ENCODE measurements at places on chromosomes 1 and 21.

- H3K27me3 ChIP-seq = no peaks in the 10 kb centered on the region
- H3K36me3 ChIP-seq = no peaks in the 10 kb centered on the region
- H3K27ac ChIP-seq = no peak overlapping the region
- DNase-seq = no peak
- no peak overlapping the region for H3K4me3 ChIP-seq
Measured at GRCh38 chr1:62336638-62336994, 17.4 kb upstream of the KANK4 start.

- peaks cover 89% of the 10 kb centered on the region for H3K4me1 ChIP-seq
- DNase-seq = peak; percentile 20
- H3K36me3 ChIP-seq = peaks cover 18% of the 10 kb centered on the region
- H3K27me3 ChIP-seq = no peaks in the 10 kb centered on the region
Measured at GRCh38 chr1:19468397-19468956, 16.9 kb downstream of the CAPZB start.

- H3K36me3 ChIP-seq = no peaks in the 10 kb centered on the region
- H3K27ac ChIP-seq = no peak overlapping the region
- no peaks in the 10 kb centered on the region for H3K4me1 ChIP-seq
- H3K4me3 ChIP-seq = no peak overlapping the region
Measured at GRCh38 chr1:158002631-158003405, 9.4 kb downstream of the KIRREL1 start.

DNA sequence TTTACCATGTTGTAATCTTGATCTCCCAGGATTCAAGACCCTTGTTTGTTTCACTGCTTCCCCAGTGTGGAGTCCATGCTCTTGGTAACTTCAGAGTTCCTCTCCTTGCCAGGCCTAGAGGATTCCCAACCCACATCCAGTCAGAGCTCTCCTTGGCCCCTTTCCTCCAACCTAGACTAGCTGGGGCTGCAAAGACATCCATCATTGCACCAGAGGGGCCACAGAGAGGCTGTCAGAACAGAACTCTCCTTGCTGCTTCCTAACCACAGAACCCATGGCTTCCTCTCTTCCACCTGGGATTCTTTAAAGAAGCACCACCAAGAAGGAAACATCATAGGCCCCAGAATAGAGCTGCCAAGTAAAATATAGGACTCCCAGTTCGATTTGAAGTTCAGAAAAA is 81.0 kb downstream of the HMGB4 start:
- no peaks in the 10 kb centered on the region for H3K27me3 ChIP-seq
- H3K27ac ChIP-seq = no peak overlapping the region
- DNase-seq = no peak
- no peak overlapping the region for H3K4me3 ChIP-seq
- H3K4me1 ChIP-seq = no peaks in the 10 kb centered on the region

GRCh38 chr1:11729498-11730428 is 6.2 kb upstream of the AGTRAP start:
- peaks cover 43% of the 10 kb centered on the region for H3K4me1 ChIP-seq

- no peak overlapping the region for H3K27ac ChIP-seq
- DNase-seq = no peak
- H3K27me3 ChIP-seq = no peaks in the 10 kb centered on the region
Measured at GRCh38 chr1:228911225-228912210, 176.2 kb downstream of the RHOU start.

- H3K4me3 ChIP-seq = no peak overlapping the region
- peaks cover 13% of the 10 kb centered on the region for H3K4me1 ChIP-seq
- peaks cover 26% of the 10 kb centered on the region for H3K27me3 ChIP-seq
- DNase-seq = no peak
- H3K27ac ChIP-seq = no peak overlapping the region
Measured at GRCh38 chr1:230752407-230752806, 5.2 kb downstream of the CAPN9 start.

DNA sequence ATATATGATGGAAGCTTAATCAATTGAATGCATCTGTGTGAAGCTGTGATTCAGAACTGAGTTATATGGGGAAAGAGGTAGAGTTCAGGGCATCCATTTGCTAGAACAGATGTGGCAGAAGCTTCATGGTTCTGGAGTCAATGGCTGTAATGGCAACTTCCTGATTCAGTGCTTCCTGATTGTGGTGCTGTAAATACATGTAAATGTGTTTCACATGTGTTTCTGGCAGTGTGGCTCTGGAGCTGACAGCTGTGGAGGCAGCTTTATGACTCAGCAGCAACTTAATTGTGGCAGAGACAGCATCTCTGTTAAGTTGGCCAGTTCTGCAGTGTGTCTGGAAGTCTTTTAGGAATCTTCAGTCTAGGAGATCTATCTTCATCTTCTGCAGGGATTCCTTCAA is 226.6 kb upstream of the ZRANB2 start:
- no peaks in the 10 kb centered on the region for H3K27me3 ChIP-seq
- no peaks in the 10 kb centered on the region for H3K36me3 ChIP-seq
- no peak overlapping the region for H3K4me3 ChIP-seq
- no peaks in the 10 kb centered on the region for H3K4me1 ChIP-seq

DNA sequence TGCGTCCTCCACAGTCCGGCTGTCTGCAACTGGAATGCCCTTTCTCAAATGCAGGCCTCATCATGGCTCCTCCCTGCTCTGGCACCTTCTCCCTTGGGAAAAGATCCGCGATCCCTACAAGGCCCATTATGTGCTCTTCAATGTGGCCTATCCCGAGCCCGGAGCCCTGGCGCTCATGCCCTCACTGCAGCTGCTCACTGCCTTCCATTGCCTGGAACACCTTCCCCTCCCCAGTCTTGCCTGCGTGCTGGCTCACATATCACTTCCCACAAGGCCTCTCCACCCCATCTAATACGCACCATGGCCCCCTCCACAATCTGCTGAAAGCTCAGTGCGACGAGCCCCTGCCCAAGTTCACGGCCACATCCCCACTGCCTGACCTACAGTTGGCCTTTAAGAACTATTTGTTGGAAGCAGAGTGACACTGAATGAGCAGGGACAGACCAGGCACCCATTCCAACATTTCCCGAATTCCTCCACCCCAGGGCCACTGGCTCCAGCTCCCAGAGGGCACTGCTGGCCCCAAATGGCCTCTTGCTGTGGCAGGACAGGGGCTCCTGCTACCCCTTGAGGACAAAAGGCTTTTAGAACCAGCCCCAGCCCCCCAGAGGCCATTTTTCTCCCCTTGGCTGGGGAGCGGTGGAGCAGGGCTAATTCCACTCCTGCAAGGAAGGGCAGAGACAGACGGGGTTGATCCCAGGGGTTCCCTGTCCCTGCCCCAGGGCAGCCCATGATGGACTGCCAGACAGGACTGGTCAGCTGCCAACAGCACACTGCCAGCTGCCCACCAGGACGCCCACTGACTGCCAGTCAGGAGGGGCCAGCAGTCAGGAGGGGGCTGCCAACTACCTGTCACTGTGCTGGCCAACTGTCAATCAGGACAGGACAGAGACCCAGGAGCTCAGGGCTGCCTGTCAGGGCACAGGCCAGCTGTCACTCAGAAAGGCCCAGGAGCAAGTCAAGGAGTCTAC is 64.8 kb downstream of the DHRS3 start:
- H3K36me3 ChIP-seq = no peaks in the 10 kb centered on the region
- H3K4me1 ChIP-seq = peaks cover 7% of the 10 kb centered on the region
- peaks cover 4% of the 10 kb centered on the region for H3K27me3 ChIP-seq

- no peak overlapping the region for H3K4me3 ChIP-seq
- H3K27me3 ChIP-seq = peaks cover 29% of the 10 kb centered on the region
- H3K27ac ChIP-seq = no peak overlapping the region
- no peaks in the 10 kb centered on the region for H3K4me1 ChIP-seq
- no peaks in the 10 kb centered on the region for H3K36me3 ChIP-seq
- no peak for DNase-seq
Measured at GRCh38 chr1:201307760-201308499, 24.6 kb downstream of the PKP1 start.

GRCh38 chr1:11068600-11069473 is 9.0 kb upstream of the SRM start:
- peaks cover 46% of the 10 kb centered on the region for H3K36me3 ChIP-seq
- H3K4me3 ChIP-seq = no peak overlapping the region
- DNase-seq = no peak
- H3K27ac ChIP-seq = no peak overlapping the region

DNA sequence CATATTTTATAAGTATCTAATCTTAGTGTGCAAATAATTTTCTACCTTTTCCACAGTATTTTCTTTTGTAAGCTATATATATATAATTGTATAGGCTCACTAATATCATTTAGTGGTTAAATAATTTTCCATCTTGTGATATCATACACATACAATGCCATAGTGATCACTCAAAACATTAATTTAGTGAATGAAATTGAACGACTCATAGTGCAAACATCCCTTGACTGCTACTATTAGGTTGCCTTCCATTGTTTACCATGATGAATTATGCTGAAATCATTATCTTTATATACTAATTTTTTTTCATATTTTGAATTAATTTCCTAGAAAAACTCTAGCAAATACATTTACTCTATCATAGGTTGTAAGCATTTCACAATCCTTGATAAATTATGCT is 127.1 kb downstream of the PCNX2 start:
- no peak overlapping the region for H3K27ac ChIP-seq
- H3K36me3 ChIP-seq = peaks cover 51% of the 10 kb centered on the region
- no peaks in the 10 kb centered on the region for H3K4me1 ChIP-seq
- H3K4me3 ChIP-seq = no peak overlapping the region

GRCh38 chr1:20386323-20387081 is 95.8 kb downstream of the VWA5B1 start:
- no peak overlapping the region for H3K27ac ChIP-seq
- H3K4me3 ChIP-seq = no peak overlapping the region
- DNase-seq = no peak
- H3K27me3 ChIP-seq = peaks cover 68% of the 10 kb centered on the region
- H3K36me3 ChIP-seq = no peaks in the 10 kb centered on the region

DNA sequence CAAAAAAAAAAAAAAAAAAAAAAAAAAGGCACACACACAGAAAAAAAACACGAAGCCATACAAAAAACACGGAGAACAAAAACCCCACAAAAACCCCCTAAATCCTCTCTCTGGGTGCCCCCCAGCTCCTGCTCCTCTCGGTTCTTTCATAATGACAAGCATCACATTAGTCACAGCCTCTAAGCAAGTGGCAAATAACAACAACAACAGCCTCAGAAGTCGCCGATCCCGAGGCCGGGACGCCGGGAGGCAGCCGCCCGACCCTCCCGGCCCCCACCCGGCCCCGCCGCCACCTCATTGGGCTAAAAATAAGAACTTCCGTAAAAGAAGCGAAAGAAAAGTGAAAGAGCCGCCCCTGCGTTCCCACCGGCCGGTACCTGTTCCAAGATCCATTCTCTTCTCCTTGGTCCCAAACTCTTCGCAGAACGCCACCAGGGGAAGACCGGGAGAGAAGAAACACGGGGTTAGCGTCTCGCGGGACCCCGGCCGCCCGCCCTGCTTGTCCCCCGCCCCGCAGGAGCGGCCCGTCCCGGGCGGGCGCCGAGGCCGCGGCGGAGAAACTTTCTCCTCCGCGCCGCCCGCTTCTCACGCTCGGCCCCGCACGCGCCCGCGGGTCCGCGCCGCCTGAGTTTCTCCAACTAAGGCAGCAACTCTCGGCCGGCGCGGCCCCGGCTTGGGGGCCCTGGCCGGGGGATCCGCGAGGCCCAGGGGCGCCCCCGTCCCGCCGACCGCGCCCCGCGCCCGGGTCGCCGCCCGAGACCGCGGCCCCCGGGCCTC is 102.8 kb downstream of the CASZ1 start:
- peaks cover 6% of the 10 kb centered on the region for H3K36me3 ChIP-seq
- peak; percentile 38 for DNase-seq
- H3K4me1 ChIP-seq = peaks cover 32% of the 10 kb centered on the region
- H3K27ac ChIP-seq = peak overlapping the region; percentile 85
- H3K27me3 ChIP-seq = no peaks in the 10 kb centered on the region
- H3K4me3 ChIP-seq = peak overlapping the region; percentile 90

DNA sequence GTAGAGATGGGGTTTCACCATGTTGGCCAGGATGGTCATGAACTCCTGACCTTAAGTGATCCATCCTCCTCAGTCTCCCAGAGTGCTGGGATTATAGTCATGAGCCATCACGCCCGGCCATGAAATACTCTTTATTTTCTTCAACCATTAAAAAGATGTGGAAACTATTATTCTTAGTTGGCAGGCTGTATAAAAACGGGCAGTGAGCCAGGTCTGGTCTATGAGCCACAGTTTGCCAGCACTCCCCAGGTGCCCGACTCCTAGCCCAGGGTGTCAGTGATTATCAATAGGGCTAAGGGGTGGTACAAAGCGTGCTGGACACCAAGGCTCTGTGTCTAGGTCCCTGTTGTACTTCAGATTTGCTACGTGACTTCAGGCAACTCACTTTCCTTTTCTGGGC is 3.7 kb upstream of the TMEM61 start:
- peaks cover 53% of the 10 kb centered on the region for H3K27me3 ChIP-seq
- no peak overlapping the region for H3K4me3 ChIP-seq
- DNase-seq = no peak
- H3K27ac ChIP-seq = no peak overlapping the region
- peaks cover under 1% of the 10 kb centered on the region for H3K4me1 ChIP-seq
- H3K36me3 ChIP-seq = no peaks in the 10 kb centered on the region

DNA sequence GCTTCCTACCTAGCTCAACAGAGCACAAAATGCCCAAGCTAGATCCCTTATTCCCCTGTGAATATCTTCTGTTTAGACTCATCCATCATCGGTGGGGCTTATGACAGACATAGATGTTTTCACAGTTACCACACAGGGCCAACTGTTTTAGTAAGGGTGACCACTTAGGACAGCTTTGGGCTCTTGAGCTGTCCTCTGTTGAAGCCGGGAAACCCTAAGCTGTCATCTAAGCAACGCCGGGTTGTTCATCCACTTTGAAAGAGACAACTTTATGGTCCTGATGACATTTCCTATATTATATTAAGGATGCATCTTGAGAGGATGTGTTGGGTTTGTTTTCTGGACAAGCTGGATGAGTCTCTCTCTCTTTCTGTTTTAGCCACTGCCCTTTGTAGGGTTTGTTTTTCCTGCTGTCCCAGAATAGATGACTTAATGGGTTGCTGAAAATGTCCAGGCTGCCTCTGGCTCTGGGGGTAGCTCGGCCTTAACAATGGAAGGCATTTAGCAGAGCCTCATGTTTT is 110.5 kb upstream of the UBE2U start:
- no peak overlapping the region for H3K4me3 ChIP-seq
- no peak for DNase-seq
- H3K27ac ChIP-seq = no peak overlapping the region
- no peaks in the 10 kb centered on the region for H3K27me3 ChIP-seq

- H3K4me3 ChIP-seq = no peak overlapping the region
- peak overlapping the region; percentile 81 for H3K27ac ChIP-seq
- no peak for DNase-seq
- peaks cover 57% of the 10 kb centered on the region for H3K36me3 ChIP-seq
- peaks cover 3% of the 10 kb centered on the region for H3K27me3 ChIP-seq
- peaks cover 72% of the 10 kb centered on the region for H3K4me1 ChIP-seq
Measured at GRCh38 chr1:36304521-36304920, 1.6 kb upstream of the SH3D21 start.

GRCh38 chr1:185720633-185721272 is 13.4 kb upstream of the HMCN1 start:
- H3K4me1 ChIP-seq = no peaks in the 10 kb centered on the region
- no peaks in the 10 kb centered on the region for H3K36me3 ChIP-seq
- H3K27ac ChIP-seq = no peak overlapping the region
- no peak overlapping the region for H3K4me3 ChIP-seq
- DNase-seq = no peak
- H3K27me3 ChIP-seq = peaks cover 33% of the 10 kb centered on the region

DNA sequence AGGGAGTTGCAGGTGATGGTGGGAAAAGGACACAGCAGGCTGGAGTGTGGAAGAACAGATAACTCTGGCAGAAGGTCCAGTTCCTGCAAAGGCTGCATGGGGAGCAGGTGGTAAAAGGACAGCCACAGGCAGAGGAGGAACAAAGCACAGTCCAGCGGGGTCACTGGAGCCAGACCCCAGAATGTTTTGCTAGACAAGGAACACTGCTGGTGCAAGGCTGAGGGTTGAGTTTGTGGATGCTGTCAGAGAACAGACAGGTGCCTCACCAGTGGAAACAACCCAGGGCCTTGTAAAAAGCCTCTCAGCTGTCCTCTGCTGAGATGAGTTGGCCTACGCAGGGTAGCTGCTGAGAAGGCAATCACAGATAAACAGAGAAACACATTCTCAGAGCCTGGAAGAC is 101.7 kb downstream of the SSBP3 start:
- no peak overlapping the region for H3K4me3 ChIP-seq
- H3K4me1 ChIP-seq = peaks cover 11% of the 10 kb centered on the region
- no peak overlapping the region for H3K27ac ChIP-seq
- no peak for DNase-seq
- H3K27me3 ChIP-seq = no peaks in the 10 kb centered on the region
